ENCODE measurements at places on chromosomes 3 and 15.

GRCh38 chr3:24550588-24550987, 55.9 kb upstream of the THRB start:
- no peaks in the 10 kb centered on the region for H3K4me1 ChIP-seq
- no peak overlapping the region for H3K27ac ChIP-seq
- no peaks in the 10 kb centered on the region for H3K27me3 ChIP-seq
- no peak overlapping the region for H3K4me3 ChIP-seq
- no peak for DNase-seq

- no peaks in the 10 kb centered on the region for H3K36me3 ChIP-seq
- peaks cover 4% of the 10 kb centered on the region for H3K27me3 ChIP-seq
- no peaks in the 10 kb centered on the region for H3K4me1 ChIP-seq
- H3K4me3 ChIP-seq: no peak overlapping the region
- no peak for DNase-seq
- no peak overlapping the region for H3K27ac ChIP-seq
These were observed 400.0 kb upstream of the PPP2R3A start for GRCh38 chr3:135565546-135565945.

DNA sequence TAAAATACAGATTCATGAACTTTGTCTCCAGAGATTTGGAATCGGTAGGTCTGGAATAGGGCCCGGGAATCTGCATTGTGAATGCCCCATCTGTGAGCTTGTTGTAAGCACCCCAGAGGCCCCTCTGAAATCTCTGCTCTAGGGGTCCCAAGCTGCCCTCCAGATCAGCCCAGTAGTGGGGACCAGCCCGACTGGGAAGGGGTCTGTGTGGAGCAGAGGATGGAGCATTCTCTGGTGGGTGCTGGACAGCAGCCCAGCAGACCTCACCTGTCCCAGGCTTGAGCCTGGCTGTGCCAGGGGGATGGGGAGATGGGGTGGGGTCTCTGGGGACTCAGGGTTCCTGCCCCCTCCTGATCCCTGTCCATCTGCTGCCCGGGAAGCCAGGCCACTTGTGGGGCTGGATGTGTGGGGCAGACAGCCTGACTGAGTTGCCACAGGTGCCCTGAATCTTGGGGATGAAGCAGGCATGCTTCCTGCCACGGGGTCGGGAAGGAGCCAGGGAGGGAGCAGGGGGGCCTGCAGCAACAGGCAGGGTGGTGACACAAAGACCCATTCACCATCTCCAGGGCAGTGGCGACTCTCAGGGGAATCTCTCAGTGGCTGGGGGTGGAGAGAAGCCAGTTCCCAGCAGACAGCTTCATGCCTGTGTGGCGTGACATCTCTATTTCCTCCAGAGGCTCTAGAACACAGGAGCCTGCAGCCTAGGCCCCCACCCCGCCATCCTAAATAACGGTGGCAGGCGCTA, 99.3 kb downstream of the WNT7A start:
- no peak overlapping the region for H3K4me3 ChIP-seq
- no peaks in the 10 kb centered on the region for H3K36me3 ChIP-seq

DNA sequence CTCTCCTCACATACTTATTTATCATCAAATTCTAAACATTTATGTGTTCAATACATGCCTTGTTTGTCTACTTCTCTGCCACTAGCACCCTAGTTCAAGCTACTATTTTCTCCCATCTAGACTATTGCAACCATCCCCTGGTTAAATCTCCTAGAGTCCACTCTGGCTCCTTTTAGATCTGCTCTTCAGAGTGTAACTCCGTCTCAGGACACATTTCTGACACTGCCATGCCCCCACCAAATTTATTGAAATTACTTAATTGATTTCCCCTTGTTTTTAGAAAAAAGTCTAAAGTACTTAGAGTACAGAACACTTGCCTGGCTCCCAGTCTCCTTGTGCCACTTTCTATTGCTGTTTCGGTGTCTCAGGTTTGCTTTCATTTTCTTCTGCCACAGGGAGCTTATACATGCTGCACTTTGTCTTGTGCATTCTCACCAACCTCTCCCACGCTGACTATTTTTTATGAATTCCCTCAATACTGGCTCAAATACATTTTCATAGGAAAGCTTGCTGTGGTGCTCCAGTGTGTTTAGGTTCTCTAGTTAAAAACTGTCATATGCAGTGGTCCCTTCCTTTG, 792.3 kb downstream of the DIPK2A start:
- H3K27ac ChIP-seq: no peak overlapping the region
- H3K36me3 ChIP-seq: no peaks in the 10 kb centered on the region
- H3K4me3 ChIP-seq: no peak overlapping the region
- H3K4me1 ChIP-seq: no peaks in the 10 kb centered on the region
- peaks cover 12% of the 10 kb centered on the region for H3K27me3 ChIP-seq
- DNase-seq: no peak

GRCh38 chr15:34691034-34691433, 63.8 kb downstream of the GJD2 start:
- no peaks in the 10 kb centered on the region for H3K36me3 ChIP-seq
- H3K4me3 ChIP-seq: no peak overlapping the region
- no peak for DNase-seq
- H3K27me3 ChIP-seq: peaks cover 29% of the 10 kb centered on the region
- peaks cover 5% of the 10 kb centered on the region for H3K4me1 ChIP-seq

DNA sequence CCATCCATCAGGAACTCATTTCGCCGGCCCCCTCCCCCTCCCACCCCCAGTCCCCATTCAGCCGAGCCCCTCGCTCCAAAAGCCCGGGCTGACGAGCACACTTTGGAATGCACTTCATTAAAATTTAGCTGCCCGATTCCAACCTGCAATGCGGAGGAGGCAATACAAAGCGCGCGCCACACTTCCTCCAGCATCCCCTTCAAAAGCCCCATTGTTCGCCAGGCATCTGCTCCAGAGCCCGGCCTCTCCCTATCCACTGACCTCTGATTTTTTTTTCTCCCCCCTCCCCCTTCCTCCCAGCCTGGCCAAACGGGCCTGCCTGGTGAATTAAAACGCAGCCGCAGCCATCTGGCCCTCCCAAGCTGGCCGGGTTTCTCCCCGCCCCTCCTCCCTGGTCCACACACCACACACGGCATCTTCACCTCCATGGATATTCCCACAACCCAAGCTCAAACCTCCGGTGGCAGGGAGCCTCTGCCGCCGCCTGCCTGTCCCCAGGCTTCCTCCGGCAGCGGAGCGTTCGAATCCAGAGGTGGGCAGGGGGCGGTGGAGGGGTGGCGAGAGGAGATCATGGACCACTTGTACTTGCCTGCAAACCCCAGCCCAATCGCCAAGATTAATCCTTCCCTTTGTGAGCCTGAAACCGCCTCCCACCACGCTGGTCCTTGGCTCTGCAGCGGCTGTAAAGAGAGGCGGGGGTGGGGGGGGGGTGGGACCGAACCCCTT, 441.3 kb downstream of the MAGI1 start:
- peaks cover 32% of the 10 kb centered on the region for H3K27me3 ChIP-seq
- H3K4me3 ChIP-seq: no peak overlapping the region
- H3K27ac ChIP-seq: no peak overlapping the region
- no peak for DNase-seq
- no peaks in the 10 kb centered on the region for H3K36me3 ChIP-seq
- no peaks in the 10 kb centered on the region for H3K4me1 ChIP-seq

DNA sequence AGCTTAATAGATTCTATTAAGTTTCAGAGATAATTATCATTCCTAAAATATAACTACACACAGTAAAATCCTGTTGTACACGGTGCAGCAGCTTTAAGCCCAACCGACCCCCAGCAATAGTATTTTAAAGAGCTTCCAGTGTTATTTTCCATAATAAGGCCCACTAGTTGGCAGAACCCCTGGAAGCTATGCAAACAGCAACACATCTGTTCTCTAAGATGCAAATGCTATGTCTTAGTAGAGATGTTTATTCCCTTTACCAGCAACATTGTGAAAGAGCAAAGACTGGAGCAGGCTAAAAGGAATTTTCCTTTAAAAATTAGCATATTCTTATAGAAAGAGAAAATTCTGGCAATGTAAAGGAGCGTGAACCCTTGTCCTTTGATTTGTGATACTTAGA, 819.7 kb upstream of the ALCAM start:
- no peak for DNase-seq
- H3K27ac ChIP-seq: no peak overlapping the region
- peaks cover 4% of the 10 kb centered on the region for H3K27me3 ChIP-seq
- H3K4me3 ChIP-seq: no peak overlapping the region
- H3K36me3 ChIP-seq: no peaks in the 10 kb centered on the region
- no peaks in the 10 kb centered on the region for H3K4me1 ChIP-seq

GRCh38 chr3:141392897-141393734, 24.8 kb downstream of the ZBTB38 start:
- peaks cover 5% of the 10 kb centered on the region for H3K36me3 ChIP-seq
- no peak for DNase-seq
- no peak overlapping the region for H3K4me3 ChIP-seq

GRCh38 chr15:67085237-67085817, 19.9 kb downstream of the SMAD3 start:
- H3K36me3 ChIP-seq: peaks cover 2% of the 10 kb centered on the region
- peaks cover 80% of the 10 kb centered on the region for H3K4me1 ChIP-seq
- DNase-seq: no peak
- H3K27ac ChIP-seq: peak overlapping the region; percentile 99
- peak overlapping the region; percentile 77 for H3K4me3 ChIP-seq
- no peaks in the 10 kb centered on the region for H3K27me3 ChIP-seq

GRCh38 chr3:14204515-14205284, 26.1 kb downstream of the LSM3 start:
- no peaks in the 10 kb centered on the region for H3K27me3 ChIP-seq
- peak overlapping the region; percentile 45 for H3K27ac ChIP-seq
- H3K4me1 ChIP-seq: peaks cover 7% of the 10 kb centered on the region
- H3K36me3 ChIP-seq: peaks cover 5% of the 10 kb centered on the region
- no peak for DNase-seq

DNA sequence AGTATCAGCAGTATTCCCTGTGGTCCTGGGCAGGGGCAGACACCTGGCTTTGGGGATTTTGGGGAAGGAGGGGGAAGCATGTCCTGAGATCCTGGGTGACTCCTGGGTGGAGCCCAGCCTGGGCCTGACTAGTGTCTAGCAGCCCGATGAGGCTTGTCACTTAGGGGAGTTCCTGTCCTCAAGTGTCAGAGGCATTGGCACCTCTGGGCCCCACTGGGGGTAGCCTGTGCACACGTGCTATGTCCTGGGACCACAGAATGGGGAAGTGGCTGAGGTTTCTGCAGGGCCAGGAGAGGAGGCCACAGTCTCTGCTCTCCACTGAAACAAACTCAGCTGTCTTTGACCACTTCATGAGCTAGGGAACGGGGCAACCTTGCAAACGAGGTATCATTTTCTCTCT, 31.5 kb upstream of the ADCY5 start:
- no peak for DNase-seq
- H3K4me3 ChIP-seq: no peak overlapping the region
- peaks cover 61% of the 10 kb centered on the region for H3K27me3 ChIP-seq
- H3K4me1 ChIP-seq: no peaks in the 10 kb centered on the region
- H3K27ac ChIP-seq: no peak overlapping the region

- H3K27me3 ChIP-seq: peaks cover 13% of the 10 kb centered on the region
- H3K36me3 ChIP-seq: no peaks in the 10 kb centered on the region
- no peak overlapping the region for H3K27ac ChIP-seq
These were observed 60.2 kb downstream of the CACNA1D start for GRCh38 chr3:53554559-53555067.

Measured in T-helper 17 cell (primary cell).